ENCODE measurements at places on chromosomes 3 and 15. TPM values are rescaled to one million over a fixed set of nuclear protein-coding genes. Genes with fewer than 3 reads are reported as not detected.

Gene CISH
- total RNA-seq = 0.69 TPM

Gene CAND2
- 0.45 TPM for total RNA-seq

Gene DET1
- total RNA-seq = 5.4 TPM

Gene PCSK6
- total RNA-seq = 12.0 TPM

Gene LIPH
- 5.6 TPM for total RNA-seq

Gene SH3GL3
- total RNA-seq = 0.59 TPM

Gene ADPGK
- 78.9 TPM for total RNA-seq

Gene TERB2
- not detected for total RNA-seq

Gene CNTN3
- total RNA-seq = not detected

Gene SAMMSON
- total RNA-seq = not detected

Gene NEK10
- total RNA-seq = 1.3 TPM

Gene BUB1B
- total RNA-seq = 28.2 TPM

Gene FANCD2
- 18.7 TPM for total RNA-seq

Gene EPHB1
- total RNA-seq = not detected

Gene ILDR1
- total RNA-seq = not detected

Gene SRP14
- 261 TPM for total RNA-seq

Gene XCR1
- total RNA-seq = not detected

Gene ACAP2
- total RNA-seq = 8.8 TPM

Gene PAK6
- 0.65 TPM for total RNA-seq

Gene PLSCR5
- not detected for total RNA-seq

Gene TMCC1
- total RNA-seq = 14.6 TPM

Gene C2CD4B
- 0.31 TPM for total RNA-seq

Gene DUOXA2
- not detected for total RNA-seq

Gene TGM5
- total RNA-seq = not detected

Gene IMPG2
- total RNA-seq = not detected

Gene VPS33B
- 15.0 TPM for total RNA-seq

Gene EPHB3
- 0.77 TPM for total RNA-seq

Gene COL6A5
- not detected for total RNA-seq

Gene TEX55
- total RNA-seq = not detected

Gene ITGB5
- 383 TPM for total RNA-seq

Gene NANOGP8
- total RNA-seq = not detected

Gene RLBP1
- not detected for total RNA-seq
